ENCODE measurements at places on chromosomes 7 and 10. TPM values are rescaled to one million over a fixed set of nuclear protein-coding genes. Genes with fewer than 3 reads are reported as not detected.

Gene ASL
- 55.4 TPM for polyA plus RNA-seq

Gene SPRN
- polyA plus RNA-seq, result 0.32 TPM

Gene NDUFA5
- 110 TPM for polyA plus RNA-seq

Gene PNLIPRP1
- not detected for polyA plus RNA-seq

Gene STOX1
- polyA plus RNA-seq, result not detected

Gene ANXA8
- polyA plus RNA-seq, result 4.0 TPM

Gene CHST15
- polyA plus RNA-seq, result 0.06 TPM

Gene HECW1
- polyA plus RNA-seq, result 2.0 TPM

Gene VIPR2
- not detected for polyA plus RNA-seq

Gene OGDHL
- polyA plus RNA-seq, result not detected

Gene TRIM74
- not detected for polyA plus RNA-seq

Gene COL28A1
- polyA plus RNA-seq, result not detected

Gene HABP2
- not detected for polyA plus RNA-seq

Gene SEC61A2
- polyA plus RNA-seq, result 7.7 TPM

Gene ZNRF2
- 0.46 TPM for polyA plus RNA-seq

Gene SPDYE5
- polyA plus RNA-seq, result 0.38 TPM

Gene GLRX3
- 133 TPM for polyA plus RNA-seq

Gene PAX4
- polyA plus RNA-seq, result not detected

Gene CRTAC1
- not detected for polyA plus RNA-seq

Gene VWDE
- polyA plus RNA-seq, result 0.05 TPM

Gene SPDYE2B
- polyA plus RNA-seq, result 0.20 TPM

Gene INMT
- 0.09 TPM for polyA plus RNA-seq

Gene CALCR
- not detected for polyA plus RNA-seq

Gene GUSB
- polyA plus RNA-seq, result 39.7 TPM
